ENCODE measurements at places on chromosomes 5 and 9.

DNA sequence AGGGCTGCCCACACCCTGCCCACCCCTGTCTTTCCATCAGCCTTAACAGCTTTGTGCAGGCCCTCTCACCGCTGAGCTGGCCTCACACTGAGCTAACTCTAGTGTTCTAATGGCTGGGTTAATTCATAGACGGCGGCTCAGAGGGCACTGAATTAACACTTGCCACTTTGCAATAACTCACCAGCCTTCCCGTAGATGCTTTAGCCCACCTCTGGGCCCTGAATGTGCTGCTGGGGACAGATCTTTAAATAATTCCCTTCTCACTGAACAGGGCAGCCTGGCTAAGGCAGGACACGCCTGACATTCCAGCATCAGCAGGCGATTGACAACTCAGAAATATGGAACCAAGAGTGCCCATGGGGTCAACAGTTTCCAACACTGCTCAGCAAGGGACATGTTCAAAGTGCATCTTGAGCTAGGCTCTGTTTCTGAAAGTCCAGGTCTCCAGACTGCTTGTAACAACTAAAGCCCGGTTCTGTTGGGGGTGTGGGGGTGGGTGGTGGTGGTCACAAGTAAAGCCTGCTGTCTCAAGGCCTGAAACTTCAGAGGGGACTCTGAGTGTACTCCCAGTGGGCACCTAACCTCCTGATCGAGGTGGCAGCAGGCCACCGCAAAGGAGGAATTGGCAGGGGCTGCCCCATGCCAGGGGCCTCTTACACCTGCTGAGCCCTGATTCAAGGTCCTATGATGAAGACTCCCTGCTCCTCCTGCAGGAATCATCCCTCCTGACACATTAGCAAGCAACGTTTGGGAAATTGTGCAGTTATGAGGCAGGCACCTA, 248.3 kb downstream of the FSTL4 start:
- DNase-seq, result no peak

DNA sequence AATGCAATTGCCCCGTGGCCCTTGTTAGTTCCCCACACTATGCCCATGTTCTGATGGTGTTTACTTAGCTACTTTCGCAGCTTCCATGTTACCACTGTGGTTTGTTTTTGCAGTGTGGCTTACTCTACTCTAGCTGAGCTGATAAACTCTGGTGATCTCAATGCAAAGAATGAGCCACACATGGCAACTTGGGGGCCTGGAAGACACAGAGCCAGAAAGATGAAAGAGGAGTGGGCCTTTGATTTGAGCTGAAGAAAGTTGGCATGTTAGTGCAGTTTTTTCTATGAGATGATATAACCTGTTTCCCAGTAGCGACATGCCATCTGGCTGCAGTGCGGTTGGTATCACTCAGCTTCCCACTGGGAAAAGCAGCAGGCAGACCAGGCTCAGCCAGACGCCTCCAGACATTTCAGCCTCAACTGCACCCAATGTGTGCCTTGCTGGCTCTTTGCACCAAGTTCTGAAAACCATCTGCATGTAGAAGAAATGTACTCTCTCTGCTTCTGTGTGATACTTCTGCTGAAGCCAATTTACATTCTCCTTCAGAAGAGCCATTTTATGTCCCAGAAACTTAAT, 329.4 kb downstream of the ARHGEF28 start:
- DNase-seq, result no peak

DNA sequence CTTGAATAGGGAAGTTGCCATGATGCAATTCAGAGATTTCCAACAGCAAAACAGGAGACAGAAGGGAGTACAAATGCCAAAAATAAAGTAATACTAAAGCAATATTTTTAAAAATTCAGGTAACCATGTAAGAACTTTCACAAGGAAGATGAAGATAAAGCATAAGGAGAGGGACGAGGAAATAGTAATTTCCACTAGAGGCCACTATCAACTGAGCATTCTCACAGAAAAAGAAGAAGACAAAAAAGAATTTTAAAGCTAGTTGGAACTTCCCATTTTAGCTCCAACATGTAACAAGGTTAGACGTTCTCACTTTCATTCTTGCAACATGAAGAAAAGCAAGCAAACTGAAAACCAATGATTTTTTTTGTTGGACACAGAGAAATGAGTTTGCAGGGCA, 779.9 kb upstream of the CDH6 start:
- no peak for DNase-seq

- DNase-seq, result no peak
These were observed 63.8 kb downstream of the FNBP1 start for GRCh38 chr9:129979071-129979745.

- DNase-seq, result no peak
These were observed 8.4 kb downstream of the CDK9 start for GRCh38 chr9:127794001-127794791.

DNA sequence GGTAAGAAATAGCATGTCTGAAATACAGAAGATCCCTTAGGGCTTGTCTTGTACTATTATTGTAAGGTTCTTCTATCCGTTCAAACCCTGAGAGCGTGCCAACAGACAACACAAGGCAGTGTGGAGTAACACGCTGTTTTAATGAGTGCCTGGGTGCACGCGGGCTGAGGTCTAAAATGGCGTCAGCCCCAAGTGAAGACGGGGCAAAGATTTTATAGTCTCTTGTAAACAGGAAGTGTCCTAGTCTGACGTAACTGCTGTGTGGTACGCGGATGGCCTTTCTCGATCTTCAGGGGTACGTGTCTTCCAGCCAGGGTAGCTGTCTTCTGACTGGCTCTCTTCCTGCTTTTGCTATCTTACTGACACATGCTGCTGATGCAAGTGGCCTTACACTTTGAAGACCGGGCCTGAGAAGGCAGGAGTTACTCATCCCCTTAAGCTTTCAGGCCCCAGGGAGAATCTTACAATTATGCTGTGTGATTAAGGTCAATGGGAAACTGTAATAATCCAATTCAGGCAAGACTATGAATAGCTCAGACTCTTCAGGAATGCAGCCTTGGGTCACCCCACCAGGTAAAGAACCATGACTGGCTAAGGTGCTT, 1812.0 kb upstream of the CDH9 start:
- no peak for DNase-seq

DNA sequence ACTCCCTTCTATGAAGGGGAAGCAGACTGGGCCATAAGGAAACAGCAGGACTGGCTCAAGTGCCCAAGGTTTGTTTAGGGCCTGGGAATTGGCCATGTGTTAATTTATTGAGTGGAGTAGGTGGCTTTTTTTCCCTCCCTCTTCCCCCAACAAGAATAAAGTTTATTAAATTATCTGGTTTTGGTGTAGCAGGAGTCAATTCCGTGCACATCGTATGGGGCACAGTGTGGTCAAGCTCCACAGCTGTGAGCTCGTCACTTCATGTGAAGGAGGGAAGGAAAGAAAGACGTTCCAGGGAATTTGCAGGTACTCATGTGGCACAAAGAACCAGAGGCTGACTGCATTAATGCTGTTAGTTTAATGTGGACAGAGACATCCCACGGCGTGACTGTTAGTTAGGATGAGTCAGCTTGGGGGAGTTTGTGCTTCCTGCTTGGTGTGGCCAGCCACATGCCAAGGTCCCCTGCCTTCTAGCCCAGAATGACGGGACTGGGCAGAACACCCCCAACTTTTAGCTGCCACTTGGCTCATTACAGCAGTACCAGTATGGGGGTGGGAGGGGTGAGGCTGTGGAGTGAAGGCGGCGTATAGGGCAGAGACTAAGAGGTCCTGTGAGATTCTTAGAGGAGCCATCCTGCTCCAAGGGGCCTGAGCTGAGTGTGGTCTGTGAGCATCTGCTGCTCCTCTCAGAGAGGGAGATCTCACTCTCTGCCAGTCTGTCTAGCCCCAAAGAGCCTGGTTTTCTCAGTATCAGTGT, 33.2 kb downstream of the CSF1R start:
- DNase-seq, result no peak

- no peak for DNase-seq
These were observed 98.2 kb upstream of the TNFAIP8 start for GRCh38 chr5:119257613-119258012.

- no peak for DNase-seq
These were observed 270.4 kb upstream of the TARS1 start for GRCh38 chr5:33170411-33170810.

DNA sequence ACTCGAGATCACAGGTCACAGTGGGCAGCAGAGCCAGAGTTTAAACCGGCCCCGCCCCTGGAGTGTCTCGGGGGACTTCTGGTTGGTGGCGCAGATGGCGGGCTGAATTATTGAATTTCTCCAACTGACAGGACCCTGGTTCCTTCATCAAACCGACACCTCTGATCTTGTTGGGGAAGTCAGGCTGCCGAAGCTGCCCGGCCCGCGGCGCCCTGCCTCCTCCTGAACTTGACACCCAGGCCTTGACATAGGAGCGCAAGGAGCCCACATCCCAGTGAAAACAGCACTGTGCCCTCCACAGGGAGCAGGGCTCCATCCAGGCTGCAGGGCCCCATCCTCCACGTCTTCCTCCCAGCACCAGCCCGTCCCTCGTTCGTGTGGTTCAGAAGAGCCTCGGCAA, 105.2 kb downstream of the OLFM1 start:
- no peak for DNase-seq

DNA sequence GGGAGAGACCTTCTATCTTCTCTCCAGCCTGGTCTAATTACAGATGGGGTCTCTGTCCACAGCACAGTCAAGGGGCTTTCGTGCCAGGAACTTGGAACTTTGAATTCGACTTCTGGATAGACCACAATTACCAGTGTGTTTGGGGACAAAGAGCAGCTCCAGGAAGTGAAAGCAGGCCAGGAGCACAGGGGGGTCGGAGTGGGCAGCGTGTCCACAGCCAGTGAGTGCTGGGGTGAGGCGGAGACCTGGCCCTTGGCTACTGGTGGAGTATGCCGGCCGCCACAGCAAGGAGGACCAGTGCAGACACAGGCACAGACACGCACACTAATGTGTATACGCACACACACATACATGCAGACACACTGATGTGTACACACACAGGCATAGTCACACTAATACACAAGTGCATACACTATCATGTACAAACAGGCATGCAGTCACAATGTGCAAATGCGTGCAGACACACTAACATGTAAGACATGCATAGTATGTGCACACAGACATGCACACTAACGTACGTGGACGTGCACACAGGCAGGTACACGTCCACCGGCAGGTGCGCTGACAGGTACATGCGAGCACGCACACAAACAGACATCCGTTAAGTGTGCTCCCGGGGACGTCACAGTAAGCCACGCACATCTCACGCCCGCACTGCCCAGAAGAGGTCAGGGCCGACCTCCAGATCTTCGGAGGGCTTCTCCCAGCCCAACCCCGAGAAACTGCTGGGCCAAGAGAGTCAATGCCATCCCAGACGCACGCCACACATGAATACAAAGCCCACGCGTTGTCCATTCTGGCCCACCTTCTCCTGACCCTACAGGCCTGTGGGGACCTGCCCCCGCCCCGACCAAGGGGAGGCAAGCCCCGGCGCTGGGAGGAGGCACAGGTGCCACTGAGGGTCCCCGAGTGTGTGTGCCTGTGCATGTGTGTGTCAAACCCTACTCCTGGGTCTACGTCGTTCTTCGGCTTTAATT, 46.5 kb downstream of the NKD2 start:
- DNase-seq, result no peak

GRCh38 chr5:1851290-1851934, 31.3 kb downstream of the IRX4 start:
- no peak for DNase-seq

DNA sequence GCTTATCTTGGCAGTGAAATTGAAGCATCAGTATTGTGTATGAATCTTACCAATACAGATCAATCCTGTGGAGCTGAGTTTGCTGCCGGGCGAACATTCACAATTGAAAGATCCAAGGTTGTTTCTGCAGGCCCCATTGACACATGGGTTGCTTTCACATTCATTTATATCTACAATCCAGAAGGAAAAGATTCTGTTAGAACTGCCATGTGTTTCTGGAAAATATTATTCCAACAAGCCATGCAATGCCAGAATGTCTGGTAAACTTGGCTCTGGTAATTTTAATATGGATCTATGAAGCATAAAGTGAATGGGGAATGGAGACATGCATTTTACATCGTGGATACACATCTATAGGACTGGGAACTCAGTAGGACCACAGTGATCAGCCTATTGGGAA, 180.8 kb downstream of the FBN2 start:
- no peak for DNase-seq

DNA sequence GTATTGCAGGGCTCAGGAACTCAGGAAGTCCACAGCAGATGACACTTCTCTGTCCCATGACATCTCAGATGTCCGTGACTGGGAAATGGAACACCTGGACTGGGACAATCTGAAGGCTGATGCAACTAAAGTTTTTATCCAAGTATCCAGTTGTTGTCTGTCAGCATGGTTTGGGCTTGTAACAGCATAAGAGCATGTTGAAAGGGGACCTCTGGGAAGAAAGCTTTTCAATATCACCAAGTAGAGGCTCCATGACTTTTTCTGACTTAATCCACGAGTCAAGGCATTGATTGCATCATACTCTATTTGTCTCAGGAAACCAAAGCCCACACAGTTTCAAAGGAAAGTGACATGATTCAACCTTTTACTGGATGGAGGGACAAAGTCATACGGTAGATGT, 807.7 kb downstream of the MTRR start:
- no peak for DNase-seq

- DNase-seq, result no peak
These were observed 4.5 kb downstream of the TENT4A start for GRCh38 chr5:6717687-6718086.

- DNase-seq, result no peak
These were observed 3.5 kb downstream of the KDM4C start for GRCh38 chr9:6761306-6761705.

DNA sequence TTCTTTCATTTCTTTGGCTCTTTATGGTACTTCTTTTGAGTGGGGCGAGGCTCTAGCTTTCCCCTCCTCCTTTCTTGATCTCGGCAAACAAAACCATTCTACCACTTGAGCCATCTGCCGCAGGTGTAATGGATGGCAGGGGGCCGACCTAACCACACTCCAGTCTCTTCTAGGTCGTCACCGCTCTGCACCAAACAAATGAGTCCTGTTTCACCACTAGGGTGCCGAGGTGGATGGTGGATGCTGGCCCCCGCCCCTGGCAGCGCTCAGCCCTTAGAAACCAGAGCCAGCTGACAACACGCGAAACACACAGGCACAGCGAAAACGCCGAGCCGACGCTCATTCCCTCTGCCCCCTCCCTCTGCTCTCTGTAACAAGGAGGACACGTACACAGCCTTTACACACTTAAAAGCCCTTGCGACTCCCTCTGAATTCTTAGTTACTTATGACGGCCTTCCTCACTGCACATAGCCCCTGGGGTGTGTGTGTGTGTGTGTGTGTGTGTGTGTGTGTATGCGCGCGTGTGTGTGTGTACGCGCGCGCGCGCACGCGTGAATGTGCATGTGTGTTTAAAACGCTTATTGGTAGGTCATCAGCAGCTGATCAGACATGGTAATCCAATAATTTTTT, 199.4 kb downstream of the MEF2C start:
- no peak for DNase-seq

DNA sequence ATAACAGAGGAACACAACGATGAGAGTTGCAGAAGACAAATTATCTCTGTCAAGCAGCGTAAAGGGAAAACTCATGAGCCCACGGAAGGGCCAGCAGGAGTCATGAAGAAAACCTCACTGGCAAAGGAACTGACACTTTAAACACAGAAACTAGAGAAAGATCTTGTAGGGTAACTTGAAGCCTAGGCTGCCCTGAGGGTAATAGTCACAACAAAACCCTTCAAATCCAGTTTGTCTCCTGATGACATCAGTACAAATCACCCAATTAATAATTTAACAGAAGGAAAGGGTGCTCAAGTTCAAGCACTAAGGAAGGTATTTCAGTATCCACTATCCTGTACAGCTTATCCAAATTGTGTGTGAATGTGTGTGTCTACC, 549.1 kb downstream of the MTRR start:
- no peak for DNase-seq
